ENCODE measurements at places on chromosomes 3 and 15.
A peak's percentile ranks its signal among the peaks of the same experiment; 100 is the strongest.

GRCh38 chr3:190345027-190345821 lies 23.0 kb upstream of the CLDN1 start:
- H3K36me3 ChIP-seq: no peaks in the 10 kb centered on the region
- H3K27me3 ChIP-seq: no peaks in the 10 kb centered on the region
- no peak overlapping the region for H3K4me3 ChIP-seq
- no peaks in the 10 kb centered on the region for H3K4me1 ChIP-seq

- no peaks in the 10 kb centered on the region for H3K36me3 ChIP-seq
- H3K27ac ChIP-seq: no peak overlapping the region
- H3K27me3 ChIP-seq: peaks cover 4% of the 10 kb centered on the region
- H3K4me3 ChIP-seq: no peak overlapping the region
- H3K4me1 ChIP-seq: peaks cover 26% of the 10 kb centered on the region
Measured at GRCh38 chr3:32821686-32822296, 4.0 kb downstream of the TRIM71 start.

DNA sequence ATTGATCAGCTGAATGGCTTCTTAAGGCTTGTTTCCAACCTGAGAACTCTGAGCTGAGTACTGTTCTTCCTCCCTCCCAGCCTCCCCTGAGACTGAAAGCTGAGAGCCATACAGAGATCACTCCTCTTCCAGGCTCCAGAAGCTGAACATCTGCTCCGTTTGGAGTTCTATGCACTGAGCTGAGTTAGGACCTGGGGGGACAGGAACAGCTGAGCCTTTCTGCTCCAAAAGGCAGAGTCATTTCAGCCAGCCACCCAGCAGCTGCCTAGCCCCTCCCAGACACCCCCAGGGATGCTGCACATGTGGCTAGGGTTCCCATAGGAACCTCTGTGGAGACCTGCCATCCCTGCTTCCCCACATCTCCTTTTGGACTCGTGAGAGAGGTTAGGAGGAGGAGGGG lies 64.2 kb upstream of the GLCE start:
- H3K27me3 ChIP-seq: no peaks in the 10 kb centered on the region
- no peak overlapping the region for H3K4me3 ChIP-seq
- H3K4me1 ChIP-seq: peaks cover 11% of the 10 kb centered on the region
- no peaks in the 10 kb centered on the region for H3K36me3 ChIP-seq
- no peak for DNase-seq
- H3K27ac ChIP-seq: no peak overlapping the region

DNA sequence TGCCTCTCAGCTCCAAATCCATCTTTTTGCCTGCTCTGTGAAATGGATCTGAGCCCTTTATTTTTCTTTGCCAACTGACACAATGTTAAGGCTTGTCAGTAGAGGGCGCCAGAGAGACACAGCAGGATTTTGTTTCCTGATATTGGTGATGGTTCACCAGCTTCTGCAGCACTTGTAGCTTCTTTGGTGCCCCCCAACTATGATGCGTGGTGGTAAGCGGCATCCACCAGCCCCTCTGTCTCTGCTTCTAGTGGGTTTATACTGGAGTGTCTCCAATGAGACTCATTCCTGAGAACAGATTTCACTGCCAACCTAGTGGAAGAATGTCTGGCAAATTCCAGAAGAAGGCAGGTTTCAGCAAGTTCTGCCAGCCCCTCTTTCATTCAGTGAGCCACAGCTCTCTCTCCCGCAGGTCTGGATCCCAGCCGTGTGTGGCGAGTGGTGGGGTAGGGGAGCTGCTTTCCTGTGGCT lies 471.9 kb upstream of the FRG2C start:
- H3K36me3 ChIP-seq: no peaks in the 10 kb centered on the region
- H3K27me3 ChIP-seq: no peaks in the 10 kb centered on the region
- H3K4me1 ChIP-seq: no peaks in the 10 kb centered on the region
- peak; percentile 42 for DNase-seq
- no peak overlapping the region for H3K4me3 ChIP-seq

DNA sequence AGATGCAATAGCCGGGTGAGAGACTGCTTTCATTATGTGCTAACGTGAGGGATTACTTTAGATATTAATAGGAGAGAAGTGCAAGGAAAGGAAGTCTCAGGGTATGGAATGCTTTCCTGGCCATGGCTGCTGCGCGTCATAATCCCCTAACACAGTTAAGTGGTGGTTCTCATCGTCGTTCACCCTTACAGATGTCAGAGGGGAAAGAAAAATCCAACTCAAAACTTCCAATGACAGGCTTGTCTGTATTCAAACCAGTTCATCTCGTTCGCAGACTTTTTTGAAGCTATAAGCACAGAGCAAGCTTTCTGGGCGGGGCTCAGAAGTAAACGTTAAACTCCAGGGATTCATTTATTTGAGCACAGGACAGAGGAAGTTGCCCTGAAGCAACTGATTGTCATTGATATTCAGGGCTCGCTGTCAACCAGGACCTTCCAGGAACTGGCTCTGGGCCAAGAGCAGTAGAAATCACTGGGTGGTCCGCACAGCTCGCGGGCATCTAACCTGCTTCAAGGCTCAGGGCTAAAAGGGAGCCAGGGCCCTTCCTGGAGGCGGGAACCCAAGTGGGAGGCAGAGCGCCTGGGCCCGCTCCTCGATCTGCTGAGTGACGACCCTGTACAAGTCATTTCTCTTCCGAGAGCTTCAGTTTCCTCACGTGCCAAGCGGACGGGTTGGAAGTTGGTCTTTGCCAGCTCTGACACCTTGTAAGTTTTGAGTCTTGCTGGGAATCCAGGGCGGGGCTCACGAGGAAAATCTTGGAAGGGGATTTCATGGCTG lies 1.1 kb upstream of the LPP start:
- no peaks in the 10 kb centered on the region for H3K27me3 ChIP-seq
- peak; percentile 37 for DNase-seq
- H3K4me3 ChIP-seq: peak overlapping the region; percentile 69
- H3K36me3 ChIP-seq: no peaks in the 10 kb centered on the region
- H3K27ac ChIP-seq: peak overlapping the region; percentile 87

GRCh38 chr3:53213276-53213675 lies 42.5 kb downstream of the TKT start:
- no peak overlapping the region for H3K4me3 ChIP-seq
- no peak for DNase-seq
- no peaks in the 10 kb centered on the region for H3K27me3 ChIP-seq
- peaks cover 18% of the 10 kb centered on the region for H3K4me1 ChIP-seq
- H3K36me3 ChIP-seq: no peaks in the 10 kb centered on the region

DNA sequence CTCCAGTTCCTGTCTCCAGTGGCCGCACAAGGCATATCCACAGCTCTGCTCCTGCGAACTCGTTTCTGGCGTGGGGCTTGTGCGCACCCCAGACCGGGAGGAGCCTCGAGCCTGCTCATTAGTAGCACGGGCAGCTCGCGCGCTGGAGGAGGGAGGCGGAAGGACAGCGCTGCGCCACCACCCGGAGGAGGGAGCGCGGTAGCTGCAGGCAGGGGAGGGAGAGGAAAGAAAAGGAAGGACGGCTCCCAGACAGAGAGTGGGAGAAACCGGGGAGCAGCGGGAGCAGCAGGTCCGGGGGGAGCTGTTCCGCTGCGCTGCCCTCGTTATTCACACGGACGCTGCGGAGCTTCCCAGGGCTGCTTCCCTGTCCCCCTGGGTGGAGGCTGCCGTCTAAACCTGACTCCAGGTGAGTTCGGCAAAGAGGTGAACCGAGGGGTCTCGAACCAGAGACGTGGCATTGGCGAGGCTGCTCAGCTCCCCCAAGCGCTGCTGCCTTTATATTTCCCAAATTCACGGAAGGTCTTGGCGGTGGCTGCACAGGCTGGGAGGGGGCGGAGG lies 121.3 kb upstream of the ZNF717 start:
- DNase-seq: no peak
- no peak overlapping the region for H3K4me3 ChIP-seq
- H3K36me3 ChIP-seq: no peaks in the 10 kb centered on the region
- no peaks in the 10 kb centered on the region for H3K4me1 ChIP-seq
- no peak overlapping the region for H3K27ac ChIP-seq

DNA sequence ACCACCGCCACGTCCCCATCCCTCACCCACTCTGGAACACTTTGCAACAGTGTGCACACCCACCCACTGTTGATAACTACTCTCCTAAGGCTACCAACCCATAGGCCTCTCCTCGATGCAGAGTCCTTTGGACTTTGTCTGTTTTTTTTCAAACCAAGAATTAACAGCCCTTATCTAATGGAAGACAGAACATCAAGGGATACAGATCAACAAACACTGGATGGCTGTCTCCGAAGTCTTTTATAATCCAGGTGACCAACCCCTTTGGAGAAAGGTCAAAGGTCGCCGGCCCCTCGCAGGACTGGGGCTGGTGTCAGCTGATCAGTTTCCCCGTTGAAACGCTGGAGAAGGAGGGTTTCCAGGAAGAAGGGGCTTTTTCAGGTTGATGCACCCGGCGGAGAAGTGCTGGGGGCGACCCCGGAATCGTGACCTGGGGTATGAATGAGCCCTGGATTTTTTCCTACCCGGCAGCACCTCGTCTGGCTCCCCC lies 532 bp downstream of the B4GALT4 start:
- peaks cover 10% of the 10 kb centered on the region for H3K36me3 ChIP-seq
- H3K4me3 ChIP-seq: peak overlapping the region; percentile 84
- peak overlapping the region; percentile 90 for H3K27ac ChIP-seq
- peak; percentile 40 for DNase-seq
- no peaks in the 10 kb centered on the region for H3K27me3 ChIP-seq

- no peak overlapping the region for H3K27ac ChIP-seq
- peaks cover 7% of the 10 kb centered on the region for H3K4me1 ChIP-seq
- H3K27me3 ChIP-seq: no peaks in the 10 kb centered on the region
- H3K4me3 ChIP-seq: no peak overlapping the region
- DNase-seq: peak; percentile 40
Measured at GRCh38 chr15:35013370-35013769, 25.3 kb upstream of the ZNF770 start.
